Right cardiac atrium (tissue), 5 donors: ENCODE measurements at places on chromosomes 12 and 14. TPM values are rescaled to one million over a fixed set of nuclear protein-coding genes. Genes with fewer than 3 reads are reported as not detected.

- DNase-seq = no peak
Observed at GRCh38 chr12:91219511-91219910, 36.9 kb upstream of the DCN start.

DNA sequence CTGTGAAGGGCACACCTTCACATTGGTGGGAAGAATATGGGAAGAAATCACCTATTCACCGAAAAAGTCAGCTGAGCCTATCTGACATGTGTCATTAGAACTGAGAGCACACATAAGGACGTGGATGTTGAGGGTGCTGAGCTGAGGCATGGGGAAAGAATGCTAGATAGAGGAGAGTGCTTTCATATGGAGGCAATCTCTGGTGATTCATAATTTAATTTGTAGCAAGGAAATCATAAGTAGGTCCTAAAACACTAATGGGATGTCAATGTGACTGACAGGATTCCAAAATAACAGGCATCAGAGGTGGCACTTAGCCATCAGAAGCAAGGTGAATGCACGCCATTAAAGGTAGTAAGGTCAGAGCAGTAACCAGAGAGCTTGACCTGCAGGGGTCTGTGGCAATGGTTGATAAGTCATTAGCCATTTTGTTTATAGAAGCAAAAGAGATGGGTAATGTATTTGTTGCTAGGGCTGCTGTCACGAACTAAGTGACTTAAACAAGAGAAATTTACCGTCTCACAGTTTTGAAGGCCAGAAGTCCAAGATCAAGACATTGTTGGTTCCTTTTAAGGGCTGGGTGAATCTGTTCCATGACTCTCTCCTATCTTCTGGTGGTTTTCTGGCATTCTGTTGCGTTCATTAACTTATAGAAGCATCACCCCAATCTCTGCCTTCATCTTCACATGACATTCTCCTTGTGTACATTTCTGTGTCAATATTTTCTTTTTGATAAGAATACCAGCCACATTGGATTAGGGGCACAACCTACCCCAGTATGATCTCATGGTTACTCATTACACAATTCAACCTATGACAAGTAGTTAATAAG lies 69.3 kb downstream of the ANKS1B start:
- no peak for DNase-seq

DNA sequence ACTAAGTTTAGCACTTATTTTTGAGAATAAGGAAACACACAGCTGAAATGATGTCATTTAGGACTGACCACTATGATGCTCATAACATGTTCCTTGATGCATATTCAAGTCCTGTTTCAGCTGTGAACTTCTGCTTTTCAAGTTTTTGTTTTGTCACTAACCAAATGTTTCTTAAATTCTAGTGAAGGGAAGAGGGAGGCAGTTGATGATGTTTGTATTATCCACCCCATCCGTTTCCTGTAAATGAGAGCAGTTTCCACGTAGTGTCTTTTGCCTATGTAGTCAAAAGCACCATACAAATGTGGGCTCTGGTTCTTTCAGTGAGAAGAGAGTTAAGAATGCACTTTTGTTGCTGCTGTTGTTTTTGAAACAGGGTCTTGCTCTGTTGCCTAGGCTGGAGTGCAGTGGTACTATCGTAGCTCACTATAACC lies 491.8 kb downstream of the PCNX1 start:
- no peak for DNase-seq

DNA sequence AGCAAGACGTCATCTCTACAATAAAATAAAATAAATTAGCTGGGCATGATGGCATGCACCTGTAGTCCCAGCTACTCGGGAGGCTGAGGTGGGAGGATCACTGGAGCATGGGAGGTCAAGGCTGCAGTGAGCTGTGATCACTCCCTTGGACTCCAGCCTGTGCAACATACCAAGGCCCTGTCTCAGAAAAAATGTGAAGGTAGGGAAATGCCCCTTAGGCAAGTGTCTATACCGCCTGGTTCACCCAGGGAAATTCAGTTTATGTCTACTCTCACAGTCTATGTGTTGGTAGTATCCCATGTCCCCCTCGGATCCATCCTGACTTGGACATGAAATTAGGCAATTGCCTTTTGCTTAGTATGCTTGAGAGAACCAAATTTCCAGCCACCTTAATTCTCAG lies 88.4 kb upstream of the TMEM132C start:
- DNase-seq = no peak

DNA sequence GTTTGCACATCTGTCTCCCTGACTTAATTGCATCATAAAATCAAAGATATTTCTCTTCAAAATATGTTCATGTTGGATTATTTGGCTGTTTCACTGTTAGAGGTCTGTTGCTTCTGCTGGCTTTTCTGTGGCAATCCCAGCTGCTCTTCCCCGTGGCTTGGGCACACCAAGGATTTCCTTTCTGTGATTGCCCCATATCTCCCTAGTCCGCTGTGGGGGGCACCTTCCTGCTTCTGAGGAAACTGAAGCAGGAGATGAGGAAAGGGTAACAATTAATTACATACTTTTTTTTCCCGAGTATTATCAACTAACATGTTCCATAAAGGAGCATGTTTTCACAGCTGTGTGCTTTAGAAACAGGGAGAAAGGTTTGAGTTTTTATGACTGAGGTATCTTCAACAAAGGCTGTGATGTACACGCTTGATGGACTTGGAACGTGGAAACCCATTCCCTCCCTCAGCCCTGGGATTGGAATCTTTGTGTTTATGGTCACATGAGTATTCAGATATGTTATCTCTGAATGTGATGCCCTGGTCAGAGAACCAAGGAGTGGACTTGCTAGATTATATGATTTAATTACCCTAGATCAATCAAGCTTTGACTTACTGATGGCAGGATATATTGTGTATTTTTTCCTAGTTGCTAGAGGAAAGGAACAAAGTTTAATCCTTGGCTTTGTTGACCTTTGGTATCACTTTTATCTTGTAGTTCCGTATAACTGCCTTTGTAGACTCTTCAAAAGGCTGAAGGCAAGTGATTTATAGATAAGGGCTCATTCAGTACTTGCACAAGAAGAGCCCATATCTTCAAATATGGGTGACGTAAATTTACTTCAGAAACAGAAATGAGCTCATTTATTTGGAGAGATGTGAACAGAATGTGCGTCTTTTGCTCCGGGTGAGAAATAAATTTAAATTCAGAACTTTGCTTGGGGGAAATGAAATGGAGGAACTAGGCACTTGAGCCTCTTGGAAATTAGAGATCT lies 46.7 kb downstream of the BORCS5 start:
- DNase-seq = no peak

The IAPP gene
- not detected for total RNA-seq

DNA sequence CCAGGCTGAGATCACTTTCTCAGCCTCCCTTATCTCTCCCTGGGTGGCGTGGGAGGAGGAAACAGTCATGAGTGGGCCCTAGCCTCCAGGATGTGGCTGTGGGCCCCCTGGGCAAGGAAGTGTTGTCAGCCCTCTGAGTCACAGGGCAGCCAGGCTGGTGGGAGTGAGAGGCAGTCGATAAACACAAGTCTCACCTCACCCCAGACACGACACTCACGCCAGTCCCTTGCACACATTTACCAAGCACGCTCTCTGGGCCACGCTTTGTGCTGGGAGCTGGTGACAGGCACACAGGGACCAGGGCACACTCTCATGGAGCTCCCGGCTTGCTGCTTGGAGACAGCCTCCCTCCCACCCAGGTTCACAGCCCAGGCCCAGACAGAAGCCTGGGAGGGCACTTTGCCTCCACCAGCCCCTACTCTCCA lies 1.9 kb upstream of the KRT79 start:
- no peak for DNase-seq
